ENCODE measurements at places on chromosomes 1 and 21.

DNA sequence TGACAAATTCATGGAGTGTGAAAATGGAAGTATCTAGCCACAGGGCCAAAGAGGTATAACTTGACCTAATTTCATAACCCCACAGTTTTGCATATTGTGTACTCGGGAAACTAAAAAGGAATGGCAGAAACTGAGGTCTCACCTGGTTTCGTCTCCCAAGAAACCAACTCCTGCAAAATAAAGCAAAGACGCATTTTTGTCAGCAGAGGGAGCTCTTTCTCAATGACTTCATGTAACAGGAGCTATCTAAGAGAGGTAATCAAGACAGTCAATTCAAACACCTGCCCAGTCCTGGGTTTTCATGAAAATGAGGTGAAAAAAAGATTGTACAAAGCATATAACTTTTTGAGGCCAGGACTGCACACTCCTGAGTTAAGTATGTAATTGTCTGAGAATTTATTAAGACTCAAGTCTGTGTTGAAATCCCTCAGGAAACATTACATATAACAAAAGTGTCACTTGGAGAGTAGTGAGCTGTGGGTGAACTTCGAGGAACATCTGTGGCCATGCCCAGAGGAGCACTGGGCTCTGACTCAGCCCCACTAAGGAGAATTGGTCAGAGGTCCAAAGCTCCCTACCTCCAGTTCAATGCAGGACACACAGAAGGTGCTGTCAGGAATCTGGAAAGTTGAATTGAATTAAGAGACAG lies 17.6 kb downstream of the FCRL4 start:
- peak; percentile 31 for DNase-seq

DNA sequence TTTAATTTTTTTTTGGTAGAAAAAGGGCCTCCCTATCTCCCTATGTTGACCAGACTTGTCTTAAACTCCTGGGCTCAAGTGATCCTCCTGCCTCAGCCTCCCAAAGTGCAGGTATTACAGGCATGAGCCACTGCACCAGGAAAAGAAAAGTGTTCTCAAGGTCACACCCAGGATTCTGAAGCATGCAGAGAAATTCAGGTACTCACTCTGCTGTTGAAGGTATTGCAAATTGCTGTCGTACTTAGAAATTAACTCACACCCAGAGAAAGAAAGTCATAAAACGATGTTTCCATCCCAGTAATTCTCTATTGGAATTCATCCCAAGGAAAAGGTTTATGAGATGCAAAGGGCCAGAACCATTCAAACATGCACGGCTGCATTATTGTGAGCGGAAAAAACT lies 73.7 kb downstream of the DHRS3 start:
- no peak for DNase-seq

DNA sequence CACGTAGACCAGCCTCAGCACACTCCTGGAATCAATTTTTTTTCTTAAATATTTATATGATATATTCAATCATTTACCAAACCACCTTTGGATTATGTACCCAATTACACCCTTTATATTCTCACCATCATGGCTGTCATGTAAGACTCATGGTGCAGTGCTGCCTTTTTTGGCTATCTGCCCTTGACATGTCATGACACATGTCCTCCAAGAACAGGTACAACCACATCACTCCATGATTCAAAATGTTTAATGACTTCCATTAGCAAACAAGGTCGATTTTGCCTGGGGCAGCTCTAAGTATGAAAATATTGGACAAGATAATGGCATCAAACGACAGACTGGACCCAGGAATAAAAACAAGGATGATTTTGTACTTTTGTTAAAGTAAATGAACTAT lies 861.1 kb upstream of the ADAMTS5 start:
- DNase-seq, result no peak

GRCh38 chr1:118333601-118334210 lies 148.7 kb upstream of the SPAG17 start:
- no peak for DNase-seq

DNA sequence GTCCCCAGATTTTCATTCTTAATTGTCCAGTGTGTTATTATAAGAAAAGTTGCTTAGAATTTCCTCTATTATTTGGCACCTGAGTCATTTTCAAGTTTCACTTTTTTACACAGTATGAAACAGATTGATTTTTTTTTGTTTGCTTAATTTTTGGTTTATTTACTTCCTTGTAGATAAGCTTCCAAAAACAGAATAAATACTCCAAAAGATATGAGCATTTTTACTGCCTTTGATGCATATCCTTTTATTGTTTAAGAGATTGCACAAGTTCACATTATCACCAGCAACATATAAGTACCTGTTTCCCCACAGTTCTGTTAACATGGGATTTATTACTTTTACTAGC lies 36.3 kb upstream of the AHCYL1 start:
- no peak for DNase-seq

DNA sequence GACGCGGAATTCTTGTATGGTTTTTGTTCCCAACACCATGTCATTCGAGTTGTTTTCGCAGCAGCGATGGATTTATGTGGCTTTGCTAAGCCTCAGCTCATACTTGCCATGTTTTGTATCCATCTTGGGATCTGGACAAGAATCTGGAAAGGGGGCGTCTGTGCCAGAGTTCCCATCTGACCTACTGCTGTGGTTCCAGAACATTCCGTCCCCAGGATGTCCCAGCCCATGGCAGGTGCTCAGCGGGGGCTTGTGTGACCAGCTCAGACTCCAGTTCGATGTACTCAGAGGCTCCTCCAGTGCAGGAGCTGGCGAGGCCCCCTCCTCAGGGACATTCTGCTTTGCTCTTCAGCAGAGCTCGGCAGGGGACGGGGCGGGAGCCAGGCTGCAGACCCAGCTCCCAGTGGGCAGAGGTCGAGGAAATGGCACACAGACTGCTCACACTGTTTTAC lies 24.0 kb upstream of the ADARB1 start:
- no peak for DNase-seq

DNA sequence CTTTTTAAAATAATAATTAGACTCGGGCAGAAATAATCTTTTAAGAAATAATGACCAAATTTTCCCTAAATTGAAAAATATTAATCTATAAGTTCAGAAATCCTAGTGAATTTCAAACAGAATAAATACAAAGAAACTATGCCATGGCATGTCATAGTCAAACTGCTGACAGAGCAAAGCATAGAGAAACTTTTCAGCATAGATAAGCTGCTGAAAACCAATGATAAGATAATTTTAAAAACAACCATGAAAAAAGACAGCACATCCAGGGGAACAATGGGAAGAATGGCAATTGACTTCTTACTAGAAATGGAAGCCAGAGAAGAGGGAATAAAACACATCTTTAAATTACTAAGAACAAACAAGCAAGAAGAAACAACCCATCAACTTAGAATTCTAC lies 19.8 kb downstream of the CD1D start:
- DNase-seq, result no peak

- no peak for DNase-seq
Observed at GRCh38 chr1:42753070-42753469, 13.0 kb upstream of the CLDN19 start.

DNA sequence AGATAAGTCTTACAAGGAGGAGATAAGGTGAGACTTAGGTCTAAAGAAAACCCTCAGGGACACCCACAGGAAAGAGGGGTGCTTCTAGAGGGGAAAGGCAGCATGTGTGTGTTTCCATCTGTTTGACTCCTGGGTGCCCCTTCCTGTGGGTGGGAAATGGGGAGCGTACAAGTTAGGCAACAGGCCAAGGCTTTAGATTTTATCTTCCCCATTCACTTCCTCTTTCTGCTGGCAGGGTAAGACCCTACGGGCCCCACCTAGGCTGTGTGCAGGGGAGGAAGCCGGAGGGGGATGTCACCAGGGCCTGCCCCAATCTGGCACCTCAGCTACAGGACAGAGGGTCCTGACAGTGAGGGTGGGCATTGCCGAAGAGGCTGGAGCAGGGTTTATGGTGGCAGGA lies 2.5 kb upstream of the OLIG1 start:
- DNase-seq, result no peak

GRCh38 chr1:55358581-55358980 lies 143.4 kb upstream of the USP24 start:
- no peak for DNase-seq

- DNase-seq, result no peak
Observed at GRCh38 chr1:56644919-56645676, at the start of gene PRKAA2. PRKAA2 (plus strand) TSS chr1:56645314; CDS start chr1:56645388, 74 bp downstream.

DNA sequence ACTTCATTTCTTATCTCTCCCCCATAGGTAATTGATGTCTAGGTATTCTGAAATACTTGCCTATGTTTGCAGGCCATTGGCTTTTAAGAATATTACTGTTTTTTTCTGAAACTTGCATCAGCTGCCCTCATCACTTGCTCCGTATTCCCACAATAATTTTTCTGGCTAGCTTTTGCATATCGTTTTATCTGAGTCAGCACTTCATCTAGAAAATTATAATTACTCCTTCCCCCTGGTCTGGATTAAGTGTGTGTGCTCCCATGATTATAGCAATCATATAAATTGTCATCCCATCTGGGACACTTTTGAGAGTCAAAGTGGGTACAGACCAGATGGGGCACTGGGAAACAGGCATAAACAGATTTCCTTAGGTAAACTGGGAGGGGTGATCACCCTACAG lies 583.2 kb upstream of the B3GALT2 start:
- no peak for DNase-seq

GRCh38 chr1:162316187-162316586 lies 60.5 kb downstream of the SPATA46 start:
- DNase-seq, result no peak

All from 8988T (cell line).